ENCODE measurements at places on chromosomes 4 and X. TPM values are rescaled to one million over a fixed set of nuclear protein-coding genes. Genes with fewer than 3 reads are reported as not detected.

- H3K4me1 ChIP-seq: peaks cover 9% of the 10 kb centered on the region
- DNase-seq: no peak
- no peak overlapping the region for H3K4me3 ChIP-seq
- no peaks in the 10 kb centered on the region for H3K36me3 ChIP-seq
Observed at GRCh38 chrX:13885591-13885990, 68.7 kb upstream of the GPM6B start.

GRCh38 chr4:136516371-136516770 is 1015.9 kb downstream of the PCDH18 start:
- H3K36me3 ChIP-seq: no peaks in the 10 kb centered on the region
- H3K4me3 ChIP-seq: no peak overlapping the region
- H3K4me1 ChIP-seq: no peaks in the 10 kb centered on the region
- H3K27me3 ChIP-seq: no peaks in the 10 kb centered on the region
- no peak overlapping the region for H3K27ac ChIP-seq
- no peak for DNase-seq

DNA sequence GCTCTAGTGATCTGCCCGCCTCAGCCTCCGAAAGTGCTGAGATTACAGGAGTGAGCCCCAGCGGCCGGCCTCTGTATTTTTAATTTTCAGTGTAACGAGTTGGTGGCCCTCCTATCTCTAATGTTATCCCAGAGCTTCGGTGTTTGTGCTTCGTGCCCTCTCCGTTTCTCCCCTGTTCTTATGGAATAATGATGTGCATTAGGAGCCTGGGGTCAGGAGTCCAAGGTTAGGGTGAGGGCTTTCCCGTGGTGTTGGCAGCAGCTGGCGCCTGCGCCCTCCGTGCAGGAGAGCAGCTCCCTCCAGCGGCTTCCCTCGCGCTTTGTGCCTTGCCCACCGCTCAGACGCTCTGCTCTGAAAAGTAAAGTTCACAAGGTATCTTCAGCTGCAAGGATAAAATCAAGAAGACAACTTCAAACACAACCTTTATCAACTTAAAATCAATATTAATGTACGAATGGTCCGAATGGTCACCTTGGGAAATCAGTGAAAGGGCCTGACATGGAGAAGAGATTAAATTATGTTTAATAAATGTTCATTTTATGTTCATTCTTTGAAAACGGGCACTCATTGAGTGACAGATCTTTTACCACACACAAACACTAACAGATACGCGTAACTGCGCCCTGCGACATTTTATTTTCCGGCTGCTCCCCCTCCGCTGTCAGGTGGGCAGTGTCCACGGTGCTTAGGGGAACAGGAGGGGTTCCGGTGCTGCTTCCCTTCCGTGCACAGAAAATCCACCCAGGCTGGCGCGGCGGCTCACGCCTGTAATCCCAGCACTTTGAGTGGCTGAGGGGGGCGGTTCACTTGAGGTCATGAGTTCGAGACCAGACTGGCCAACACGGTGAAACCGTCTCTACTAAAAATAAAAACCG is 62.4 kb downstream of the TRAPPC11 start:
- peak overlapping the region; percentile 69 for H3K27ac ChIP-seq
- no peaks in the 10 kb centered on the region for H3K36me3 ChIP-seq
- peak overlapping the region; percentile 68 for H3K4me3 ChIP-seq
- H3K27me3 ChIP-seq: peaks cover 8% of the 10 kb centered on the region
- DNase-seq: peak; percentile 45

GRCh38 chr4:29046781-29047180 is 1673.4 kb upstream of the PCDH7 start:
- no peak for DNase-seq
- H3K27me3 ChIP-seq: no peaks in the 10 kb centered on the region
- H3K36me3 ChIP-seq: no peaks in the 10 kb centered on the region
- no peak overlapping the region for H3K27ac ChIP-seq

DNA sequence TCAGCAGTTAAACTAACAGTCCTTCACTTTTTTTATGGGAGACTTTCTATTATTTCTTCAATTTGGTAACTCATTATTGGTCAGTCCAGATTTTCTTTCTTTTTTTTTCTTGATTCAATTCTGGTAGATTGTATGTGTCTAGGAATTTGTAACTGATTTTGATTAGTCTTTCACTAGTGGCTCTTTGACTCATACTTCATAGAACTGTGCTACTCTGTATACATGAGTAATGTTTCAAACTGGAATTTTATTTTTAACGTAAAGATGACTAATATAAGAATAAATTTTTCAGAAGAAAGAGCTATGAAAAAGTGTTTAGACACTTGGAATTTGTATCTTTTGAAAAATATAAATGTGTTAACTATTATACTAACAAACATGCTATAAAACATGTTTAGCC is 813.0 kb downstream of the TRAM1L1 start:
- DNase-seq: no peak
- no peak overlapping the region for H3K27ac ChIP-seq
- H3K27me3 ChIP-seq: no peaks in the 10 kb centered on the region

DNA sequence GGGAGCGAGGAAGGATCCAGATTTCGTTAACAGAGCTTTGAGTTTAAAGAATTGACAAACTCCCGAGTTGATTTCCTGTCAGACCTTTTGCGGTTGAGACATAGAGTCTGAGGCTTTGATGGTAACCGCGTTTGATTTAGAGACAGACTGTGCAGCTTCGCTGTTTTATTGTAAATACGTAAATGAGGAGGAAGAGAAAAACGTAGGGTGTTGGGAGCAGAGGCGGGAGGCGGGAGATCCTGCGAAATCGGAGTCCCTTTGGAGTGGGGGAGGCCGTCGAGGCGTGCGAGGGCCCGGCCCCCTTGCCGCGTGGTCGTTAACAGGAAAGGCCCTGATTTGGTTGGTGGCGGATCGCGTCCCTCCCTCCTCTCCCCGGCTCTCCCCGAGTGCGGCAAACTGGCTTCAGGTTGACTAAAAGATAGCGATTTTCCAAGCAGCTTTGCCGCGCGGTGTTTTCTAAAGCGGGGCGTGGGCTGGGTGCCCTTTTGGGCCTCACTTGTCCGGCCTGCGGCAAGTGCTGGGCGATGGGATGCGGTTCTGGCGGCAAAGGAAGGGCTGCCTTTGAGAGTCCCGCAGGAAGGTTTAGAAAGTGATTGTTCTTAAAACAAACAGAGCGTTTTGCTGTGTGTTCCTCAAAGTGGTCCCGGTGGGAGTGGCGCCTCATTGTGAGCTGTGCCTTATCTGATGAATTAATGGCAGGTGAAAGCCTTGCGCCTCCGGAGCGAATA is 857 bp downstream of the SCML1 start:
- H3K4me3 ChIP-seq: peak overlapping the region; percentile 95
- DNase-seq: peak; percentile 28
- no peaks in the 10 kb centered on the region for H3K27me3 ChIP-seq

- H3K27me3 ChIP-seq: peaks cover 2% of the 10 kb centered on the region
- H3K4me1 ChIP-seq: peaks cover 11% of the 10 kb centered on the region
- H3K4me3 ChIP-seq: peak overlapping the region; percentile 77
- peak; percentile 48 for DNase-seq
- no peak overlapping the region for H3K27ac ChIP-seq
- H3K36me3 ChIP-seq: no peaks in the 10 kb centered on the region
Observed at GRCh38 chr4:73944061-73944875, 37.6 kb downstream of the PF4 start.

- H3K36me3 ChIP-seq: no peaks in the 10 kb centered on the region
- no peak overlapping the region for H3K4me3 ChIP-seq
- no peaks in the 10 kb centered on the region for H3K4me1 ChIP-seq
- no peak overlapping the region for H3K27ac ChIP-seq
- H3K27me3 ChIP-seq: no peaks in the 10 kb centered on the region
- DNase-seq: no peak
Observed at GRCh38 chr4:74541667-74542066, 96.7 kb downstream of the AREG start.

DNA sequence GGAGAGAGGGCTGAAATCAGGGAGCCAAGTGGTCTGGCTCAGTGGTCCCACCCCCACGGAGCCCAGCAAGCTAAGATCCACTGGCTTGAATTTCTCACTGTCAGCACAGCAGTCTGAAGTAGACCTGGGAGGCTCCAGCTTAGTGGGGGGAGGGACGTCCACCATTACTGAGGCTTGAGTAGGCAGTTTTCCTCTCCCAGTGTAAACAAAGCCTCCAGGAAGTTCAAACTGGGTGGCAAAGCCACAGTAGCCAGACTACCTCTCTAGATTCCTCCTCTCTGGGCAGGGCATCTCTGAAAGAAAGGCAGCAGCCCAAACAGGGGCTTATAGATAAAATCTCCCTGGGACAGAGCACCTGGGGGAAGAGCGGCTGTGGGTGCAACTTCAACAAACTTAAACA is 88.1 kb downstream of the NPFFR2 start:
- no peaks in the 10 kb centered on the region for H3K4me1 ChIP-seq
- no peak overlapping the region for H3K27ac ChIP-seq
- no peaks in the 10 kb centered on the region for H3K36me3 ChIP-seq
- peaks cover 2% of the 10 kb centered on the region for H3K27me3 ChIP-seq
- no peak overlapping the region for H3K4me3 ChIP-seq
- DNase-seq: no peak

GRCh38 chr4:142414366-142414990 is 431.6 kb downstream of the INPP4B start:
- H3K27me3 ChIP-seq: peaks cover 4% of the 10 kb centered on the region
- no peak overlapping the region for H3K4me3 ChIP-seq
- no peaks in the 10 kb centered on the region for H3K36me3 ChIP-seq
- no peak for DNase-seq

GRCh38 chrX:24870143-24870542 is 145.6 kb downstream of the ARX start:
- no peaks in the 10 kb centered on the region for H3K4me1 ChIP-seq
- H3K36me3 ChIP-seq: no peaks in the 10 kb centered on the region
- H3K27me3 ChIP-seq: no peaks in the 10 kb centered on the region
- DNase-seq: no peak

DNA sequence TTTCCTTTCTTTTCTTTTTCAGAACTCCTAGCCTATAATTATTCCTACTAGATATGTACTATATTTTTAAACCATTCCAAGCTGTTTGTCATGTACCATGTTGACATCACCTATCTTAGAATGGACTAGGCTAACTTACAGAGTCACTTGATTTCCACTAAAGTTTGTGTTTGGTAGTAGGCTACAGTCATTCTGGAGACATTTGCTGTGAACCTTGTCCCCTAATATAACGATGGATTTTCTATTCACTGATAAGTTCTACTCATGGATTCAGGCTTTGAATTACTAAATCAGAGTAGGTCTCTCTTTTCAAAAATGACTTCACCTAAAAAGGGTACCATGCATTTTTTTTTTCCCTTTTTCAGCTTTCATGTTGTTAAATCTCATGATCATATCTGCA is 93.4 kb downstream of the PHEX start:
- no peak for DNase-seq
- no peaks in the 10 kb centered on the region for H3K36me3 ChIP-seq
- no peak overlapping the region for H3K27ac ChIP-seq
- no peak overlapping the region for H3K4me3 ChIP-seq
- H3K4me1 ChIP-seq: no peaks in the 10 kb centered on the region

DNA sequence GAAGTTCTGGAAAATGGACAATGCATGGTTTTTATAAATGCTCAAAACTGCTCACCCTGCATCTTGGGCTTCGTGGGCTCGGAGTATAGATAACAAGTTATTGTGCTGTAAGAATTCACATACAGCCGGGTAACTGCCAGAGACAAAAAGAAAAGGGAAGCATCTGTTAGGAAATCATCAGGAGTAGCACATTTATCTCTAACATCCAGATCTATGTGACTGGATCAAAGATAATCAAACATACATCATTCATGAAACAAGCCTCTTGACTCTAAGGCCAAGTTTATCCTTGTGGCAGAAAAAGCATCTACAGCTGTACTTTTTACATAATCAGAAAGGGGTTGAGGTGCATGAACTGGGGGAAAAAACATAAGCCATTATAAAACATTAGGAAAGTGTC is 264.2 kb downstream of the PPP3CA start:
- H3K4me3 ChIP-seq: no peak overlapping the region
- no peak for DNase-seq
- H3K4me1 ChIP-seq: peaks cover 5% of the 10 kb centered on the region
- H3K27ac ChIP-seq: no peak overlapping the region
- no peaks in the 10 kb centered on the region for H3K36me3 ChIP-seq
- H3K27me3 ChIP-seq: no peaks in the 10 kb centered on the region

- H3K27me3 ChIP-seq: no peaks in the 10 kb centered on the region
- no peaks in the 10 kb centered on the region for H3K4me1 ChIP-seq
- H3K27ac ChIP-seq: no peak overlapping the region
- DNase-seq: no peak
- H3K36me3 ChIP-seq: no peaks in the 10 kb centered on the region
- H3K4me3 ChIP-seq: no peak overlapping the region
Observed at GRCh38 chr4:130090427-130090826, 994.5 kb downstream of the C4orf33 start.

DNA sequence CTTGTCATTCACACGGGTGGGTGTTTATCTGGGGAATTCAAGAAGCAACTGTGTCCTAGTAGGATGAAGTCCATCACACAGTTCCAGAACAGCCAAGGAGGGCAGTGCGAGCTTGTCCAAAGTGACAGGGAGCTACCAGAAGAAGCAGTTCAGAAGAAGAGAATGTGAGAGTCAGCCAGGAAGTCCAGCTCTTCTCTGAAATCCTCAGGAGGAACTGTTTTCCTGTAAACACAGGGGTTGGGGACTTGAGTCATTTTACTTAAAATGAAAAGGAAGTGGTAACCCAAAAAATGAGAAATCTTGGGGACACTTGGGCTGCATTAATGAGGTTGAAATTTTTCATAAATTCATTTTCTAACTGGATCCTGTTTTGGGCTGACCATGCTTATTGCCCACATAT is 8.2 kb upstream of the TLR10 start:
- no peak overlapping the region for H3K4me3 ChIP-seq
- H3K4me1 ChIP-seq: no peaks in the 10 kb centered on the region
- DNase-seq: no peak
- no peaks in the 10 kb centered on the region for H3K27me3 ChIP-seq
- H3K27ac ChIP-seq: no peak overlapping the region
- H3K36me3 ChIP-seq: no peaks in the 10 kb centered on the region

DNA sequence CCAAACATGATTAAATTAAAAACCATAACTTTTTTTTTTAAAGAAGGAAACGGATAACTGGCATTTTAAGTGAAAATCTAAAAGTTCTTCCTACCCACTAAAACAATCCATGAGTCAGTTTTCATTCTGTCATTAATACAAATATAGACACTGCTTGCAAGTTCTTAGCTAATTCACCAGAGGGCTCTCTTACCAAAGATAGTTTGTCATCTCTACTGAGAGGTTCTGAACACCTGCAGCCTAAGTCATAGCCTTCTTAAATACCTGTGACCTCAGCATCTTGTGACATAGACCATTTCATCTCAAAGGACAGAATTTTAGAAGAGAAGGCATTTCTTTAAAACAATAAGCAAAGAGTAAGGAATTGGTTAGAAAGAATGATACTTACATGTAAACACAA is 65.3 kb upstream of the FAM120C start:
- H3K4me1 ChIP-seq: no peaks in the 10 kb centered on the region
- DNase-seq: no peak
- no peaks in the 10 kb centered on the region for H3K27me3 ChIP-seq
- no peak overlapping the region for H3K4me3 ChIP-seq
- H3K27ac ChIP-seq: no peak overlapping the region
- H3K36me3 ChIP-seq: no peaks in the 10 kb centered on the region

Gene ZCCHC4
- 7.4 TPM for total RNA-seq

Gene CTAG1A
- not detected for total RNA-seq

Gene SSX1
- total RNA-seq: not detected

Gene GRID2
- total RNA-seq: 2.1 TPM

Gene PAGE2B
- not detected for total RNA-seq

Gene RWDD4
- total RNA-seq: 17.8 TPM

Gene ARMCX1
- 50.5 TPM for total RNA-seq

Gene SPANXN4
- total RNA-seq: not detected

Gene SSX2B
- not detected for total RNA-seq

Gene IBSP
- not detected for total RNA-seq

Gene GAB3
- total RNA-seq: 9.6 TPM

Gene NLGN3
- 3.1 TPM for total RNA-seq

Gene MAGT1
- total RNA-seq: 8.6 TPM

Data from glutamatergic neuron (in vitro differentiated cells).